ENCODE measurements at places on chromosomes 13 and 19. TPM values are rescaled to one million over a fixed set of nuclear protein-coding genes. Genes with fewer than 3 reads are reported as not detected.

GRCh38 chr13:66207610-66208009 is 1022.5 kb downstream of the PCDH9 start:
- no peak for DNase-seq

- DNase-seq, result peak; percentile 53
Observed at GRCh38 chr13:113616991-113617749, 32.6 kb downstream of the TFDP1 start.

The LGALS7 gene
- 1.2 TPM for polyA plus RNA-seq

DNA sequence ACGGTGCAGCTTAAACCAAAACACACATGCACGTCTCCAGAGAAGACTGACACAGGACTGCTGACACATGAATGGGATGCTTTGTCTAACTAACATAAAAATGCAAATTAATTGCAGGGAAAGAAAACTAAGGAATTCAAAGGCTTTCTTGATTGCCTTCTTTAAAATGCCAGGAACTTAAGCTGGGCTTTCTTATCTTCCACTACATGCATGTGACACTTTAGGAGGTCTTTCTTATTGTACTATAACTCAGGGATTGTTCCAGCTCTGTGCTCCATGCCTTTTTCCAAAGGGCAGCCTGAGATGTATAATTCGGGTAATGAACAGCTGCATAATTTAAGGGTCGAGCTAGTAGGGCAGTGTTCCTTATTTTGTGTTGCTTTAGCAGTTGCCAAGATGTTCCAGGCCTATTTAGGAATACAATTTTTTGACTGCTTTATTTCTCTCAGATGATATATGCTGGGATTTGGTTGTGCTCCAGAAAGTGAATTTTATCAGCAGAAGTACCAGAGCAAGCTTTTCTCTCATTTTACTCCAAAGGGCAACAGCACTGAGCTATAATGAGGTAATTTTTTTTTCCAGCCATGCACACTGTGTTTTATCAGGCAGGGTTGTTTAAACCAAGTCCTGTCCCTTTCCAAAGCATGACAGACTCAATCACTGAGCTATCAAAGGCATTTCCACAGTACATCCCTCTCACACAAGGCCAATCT is 885.2 kb downstream of the PCDH9 start:
- DNase-seq, result peak; percentile 70

The PCDH20 gene
- polyA plus RNA-seq, result 6.7 TPM

DNA sequence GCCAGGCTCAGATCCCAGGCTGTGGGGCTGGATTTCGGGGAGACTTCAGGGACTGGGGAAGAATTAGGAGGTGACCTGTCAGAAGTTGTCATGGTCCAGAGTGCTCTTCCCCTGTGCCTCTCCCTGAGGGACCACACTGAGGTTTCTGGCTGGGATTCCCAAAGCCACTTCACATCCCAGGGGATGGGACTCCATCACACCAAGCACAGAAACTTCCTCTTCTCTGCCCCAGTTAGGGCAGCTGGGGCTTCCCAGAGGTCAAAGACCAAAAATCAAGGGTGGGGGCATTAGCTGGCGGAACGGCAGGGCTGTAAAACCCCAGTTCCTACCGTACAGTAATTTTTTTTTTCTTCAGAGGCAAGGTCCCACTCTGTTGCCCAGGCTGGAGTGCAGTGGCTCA is 7.4 kb downstream of the FCER2 start:
- no peak for DNase-seq

DNA sequence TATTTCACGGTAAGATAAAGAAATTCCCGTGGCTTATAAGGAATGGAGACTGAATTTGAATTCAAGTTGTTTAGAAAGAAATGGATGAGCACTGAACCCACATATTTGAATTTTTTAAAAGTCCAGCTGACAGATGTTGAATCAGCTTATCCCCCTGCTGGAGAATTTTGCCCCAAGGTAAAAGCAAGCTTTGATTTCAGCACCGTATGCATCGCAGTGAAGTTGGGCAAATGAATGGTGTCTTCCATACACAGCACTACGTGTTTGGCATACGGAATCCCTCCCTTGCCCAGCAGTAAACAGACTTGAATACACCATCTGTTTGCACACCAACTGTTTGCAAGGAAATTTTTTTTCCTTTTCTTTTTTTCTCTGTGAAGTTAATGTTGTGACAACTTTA is 77.5 kb upstream of the PEG3 start:
- DNase-seq, result no peak

DNA sequence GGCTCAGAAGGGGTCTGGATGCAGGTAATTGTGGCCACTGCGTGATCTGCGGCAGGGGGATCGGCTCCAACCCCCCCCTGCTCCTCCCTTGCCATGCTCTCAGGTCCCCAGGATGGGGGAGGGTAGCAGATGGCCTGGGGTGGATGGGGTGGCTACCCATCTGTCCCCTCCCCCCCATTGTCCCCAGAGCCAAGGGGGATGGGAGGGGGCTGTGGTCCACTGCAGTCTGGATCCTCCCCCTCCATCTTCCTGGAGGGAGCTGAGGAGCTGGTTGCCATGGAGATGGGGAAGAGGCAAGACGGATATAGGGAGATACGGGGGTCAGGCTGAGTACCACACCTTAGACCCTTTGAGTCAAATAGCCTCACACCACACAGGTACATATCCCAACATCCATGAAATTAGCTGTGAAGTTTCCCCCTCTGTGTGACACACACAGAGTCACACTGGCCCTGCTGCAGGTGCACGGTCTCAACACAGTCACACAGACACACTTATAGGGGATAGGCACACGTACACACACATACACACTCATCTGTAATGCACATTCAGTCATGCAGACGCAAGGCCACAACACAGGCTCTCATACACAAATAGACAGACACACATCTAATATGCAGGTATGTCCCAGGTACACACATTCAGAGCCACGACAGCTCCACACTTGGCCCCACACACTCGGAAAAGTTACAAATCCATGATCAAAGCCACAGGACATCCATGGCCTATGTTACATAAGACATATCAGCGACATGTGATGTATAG is 1.8 kb upstream of the NOVA2 start:
- DNase-seq, result no peak

GRCh38 chr13:25725104-25725503 is 326.7 kb downstream of the SHISA2 start:
- DNase-seq, result no peak

The KLK13 gene
- 0.62 TPM for polyA plus RNA-seq

- no peak for DNase-seq
Observed at GRCh38 chr13:29991343-29991742, 140.9 kb upstream of the UBL3 start.

The CACNG7 gene
- 0.89 TPM for polyA plus RNA-seq

The CIRBP gene
- 800 TPM for polyA plus RNA-seq

DNA sequence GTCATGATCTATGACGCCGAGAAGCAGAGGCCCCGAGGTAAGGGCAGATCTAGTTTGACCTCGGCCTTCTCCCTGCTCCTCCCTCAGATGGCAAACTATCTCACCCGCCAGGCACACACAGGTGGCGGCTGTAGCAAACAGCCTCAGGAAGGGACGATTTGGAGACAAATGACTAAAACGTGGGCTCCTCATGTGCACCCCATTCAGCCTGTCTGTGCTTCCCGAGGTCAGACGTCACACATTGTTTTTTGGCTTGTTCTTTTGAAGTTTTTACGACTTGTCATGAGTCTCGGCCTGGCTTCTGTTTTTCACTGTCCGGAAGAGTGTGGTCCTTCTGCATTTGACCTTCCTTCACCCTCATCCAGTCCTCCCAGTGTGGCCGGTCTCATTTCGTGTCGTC is 15.0 kb downstream of the DAZAP1 start:
- no peak for DNase-seq

GRCh38 chr13:109366525-109366924 is 419.9 kb downstream of the IRS2 start:
- DNase-seq, result no peak

GRCh38 chr13:48393698-48394085 is 19.2 kb downstream of the LPAR6 start:
- DNase-seq, result no peak

GRCh38 chr13:97753942-97754670 is 199.4 kb upstream of the IPO5 start:
- no peak for DNase-seq

DNA sequence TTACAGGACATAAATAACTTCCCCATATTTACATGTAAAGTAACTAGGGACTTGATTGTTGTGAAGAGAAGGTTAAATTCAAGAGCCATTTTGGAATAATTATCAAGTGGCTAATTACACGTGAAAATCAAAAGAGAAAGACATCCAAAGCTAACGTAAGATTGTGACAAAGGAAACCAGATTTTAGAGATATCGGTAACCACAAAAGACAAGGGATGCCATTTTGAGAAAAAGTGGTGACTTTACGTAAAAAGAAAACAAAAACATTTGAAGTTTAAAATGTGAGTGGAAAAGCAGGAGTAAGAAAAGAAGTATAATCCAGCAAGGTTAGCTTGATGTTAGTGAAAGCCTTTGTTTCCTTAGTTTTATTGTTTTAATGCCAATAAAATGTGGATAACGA is 10.9 kb upstream of the VWA8 start:
- DNase-seq, result no peak

The RFXAP gene
- 14.2 TPM for polyA plus RNA-seq

DNA sequence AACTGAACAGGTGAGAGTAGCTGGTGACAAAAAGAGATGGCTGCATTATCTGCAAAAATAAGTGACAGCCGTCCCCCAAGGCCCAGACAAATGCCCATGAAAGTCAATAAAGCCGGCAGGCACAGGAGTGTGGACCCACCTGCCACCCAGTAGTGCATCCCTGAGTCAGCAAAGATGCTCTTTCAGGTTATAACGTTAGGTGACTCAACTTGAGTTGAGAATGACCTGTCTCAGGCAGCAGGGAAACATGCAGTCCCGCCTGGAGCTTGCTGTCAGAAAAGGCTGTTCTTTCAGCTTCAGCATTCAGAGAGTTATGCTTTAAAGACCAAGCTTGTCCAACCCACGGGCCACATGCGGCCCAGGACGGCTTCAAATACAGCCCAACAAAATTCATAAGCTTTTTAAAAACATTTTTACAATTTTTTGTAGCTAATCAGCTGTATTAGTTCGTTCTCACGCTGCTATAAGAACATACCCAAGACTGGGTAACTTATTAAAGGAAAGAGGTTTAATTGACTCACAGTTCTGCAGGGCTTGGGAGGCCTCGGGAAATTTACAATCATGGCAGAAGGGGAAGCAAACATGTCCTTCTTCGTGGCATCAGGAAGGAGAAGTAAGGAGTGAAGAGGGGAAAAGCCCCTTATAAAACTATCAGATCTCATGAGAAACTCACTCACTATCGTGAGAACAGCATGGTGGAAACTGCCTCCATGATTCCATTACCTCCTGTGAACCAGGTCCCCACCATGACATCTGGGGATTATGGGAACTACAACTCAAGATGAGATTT is 110.4 kb downstream of the RAB20 start:
- no peak for DNase-seq

DNA sequence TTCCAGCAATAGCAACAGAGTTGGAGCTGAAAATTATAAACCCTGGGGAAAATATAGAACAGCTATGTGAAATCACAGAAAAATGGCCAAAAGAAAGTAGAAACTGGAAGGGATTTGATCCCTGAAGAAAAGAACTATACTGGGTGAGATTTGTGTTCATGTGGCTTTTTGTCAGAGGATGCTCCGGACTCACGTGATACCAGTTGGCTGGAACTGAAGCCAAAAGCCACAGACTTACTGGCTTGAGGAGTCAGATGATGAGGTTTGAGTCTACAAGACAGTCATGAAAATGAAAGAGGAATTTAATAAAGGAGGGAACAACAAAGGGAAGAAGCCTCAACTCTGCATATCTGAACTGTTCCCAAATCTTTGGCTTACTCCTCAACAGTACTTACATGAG is 427.1 kb downstream of the GPC5 start:
- DNase-seq, result no peak

The COMP gene
- polyA plus RNA-seq, result 0.10 TPM

DNA sequence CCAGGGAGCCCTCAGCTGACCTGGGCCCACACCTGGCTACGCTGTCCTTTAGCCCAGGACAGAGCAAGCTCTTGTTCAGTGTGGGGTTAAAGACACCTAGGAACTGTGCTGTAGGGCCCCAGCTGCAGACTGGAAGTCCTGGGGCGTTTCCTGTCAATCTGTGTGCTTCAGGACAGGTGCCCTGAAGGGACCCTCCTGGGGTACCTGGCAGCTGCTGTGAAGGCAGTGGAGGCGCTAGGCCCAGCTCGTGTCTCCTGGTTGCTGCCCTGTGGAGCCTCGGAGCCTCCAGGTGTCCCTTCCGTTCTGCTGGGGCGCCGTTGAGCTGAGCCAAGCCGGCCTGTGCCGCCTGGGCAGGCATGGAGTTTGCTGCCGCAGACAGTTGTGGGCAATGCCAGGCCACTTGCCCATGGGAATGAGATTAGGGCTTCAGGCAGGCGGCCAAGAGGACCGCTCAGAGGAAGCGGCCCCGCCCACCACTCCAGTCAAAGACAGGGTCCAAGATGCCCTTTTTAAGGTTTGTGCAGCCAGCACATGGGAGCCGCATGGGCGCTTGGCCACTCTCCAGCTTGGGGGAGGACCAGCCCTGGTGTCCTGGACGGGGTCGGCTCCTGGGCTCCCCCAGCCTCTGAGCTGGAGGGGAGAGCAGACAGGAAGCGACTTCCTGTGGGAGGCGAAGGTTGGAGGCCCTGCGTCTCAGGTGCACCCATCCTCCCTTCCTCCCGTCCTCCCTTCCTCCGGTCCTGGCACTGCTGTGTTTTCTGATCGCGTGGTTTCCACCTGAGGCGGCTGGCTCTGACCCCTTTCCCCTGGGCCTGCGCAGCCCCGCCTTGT is 4.0 kb downstream of the PTBP1 start:
- no peak for DNase-seq

DNA sequence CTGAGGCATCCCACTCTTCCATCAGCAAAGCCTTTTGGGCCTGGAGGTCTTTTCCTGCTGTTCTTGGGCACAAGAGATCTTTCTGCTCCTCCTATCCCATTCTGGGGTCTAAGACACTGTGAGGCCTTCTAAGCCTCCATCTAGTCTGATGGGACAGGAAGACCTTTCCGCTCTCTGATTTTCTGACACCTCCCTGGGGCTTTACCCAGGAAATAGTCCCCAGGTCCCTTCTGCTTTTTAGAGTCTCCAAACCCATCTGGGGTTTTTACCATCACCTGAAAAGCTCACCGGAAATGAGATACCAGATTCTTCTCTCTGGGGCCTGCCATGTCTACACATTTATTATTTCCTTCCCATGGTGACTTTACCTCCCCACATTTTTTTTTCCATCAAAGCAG is 21.1 kb downstream of the CLEC17A start:
- DNase-seq, result no peak

The RGCC gene
- polyA plus RNA-seq, result 14.0 TPM

DNA sequence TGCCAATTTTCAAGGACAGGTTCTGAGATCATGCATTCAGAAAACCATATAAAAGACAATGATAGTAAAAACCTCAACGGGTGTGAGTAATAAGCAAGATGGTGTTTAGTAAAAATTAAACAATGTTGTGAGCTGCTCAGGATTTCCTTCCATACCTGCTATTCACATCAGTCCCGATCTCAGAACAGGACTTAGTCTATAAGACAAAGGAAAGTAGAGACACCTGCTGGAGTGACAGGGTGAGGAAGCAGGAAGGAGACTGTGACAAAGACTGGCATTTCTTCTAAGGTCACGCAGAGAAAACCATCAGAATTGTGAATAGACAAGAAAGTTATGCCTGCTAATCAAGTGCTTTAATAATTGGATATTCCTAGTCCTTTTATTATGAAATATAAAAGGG is 648.0 kb downstream of the DACH1 start:
- no peak for DNase-seq
